Fibroblast of upper back skin (primary cell): ENCODE measurements at places on chromosomes 4 and X.

DNA sequence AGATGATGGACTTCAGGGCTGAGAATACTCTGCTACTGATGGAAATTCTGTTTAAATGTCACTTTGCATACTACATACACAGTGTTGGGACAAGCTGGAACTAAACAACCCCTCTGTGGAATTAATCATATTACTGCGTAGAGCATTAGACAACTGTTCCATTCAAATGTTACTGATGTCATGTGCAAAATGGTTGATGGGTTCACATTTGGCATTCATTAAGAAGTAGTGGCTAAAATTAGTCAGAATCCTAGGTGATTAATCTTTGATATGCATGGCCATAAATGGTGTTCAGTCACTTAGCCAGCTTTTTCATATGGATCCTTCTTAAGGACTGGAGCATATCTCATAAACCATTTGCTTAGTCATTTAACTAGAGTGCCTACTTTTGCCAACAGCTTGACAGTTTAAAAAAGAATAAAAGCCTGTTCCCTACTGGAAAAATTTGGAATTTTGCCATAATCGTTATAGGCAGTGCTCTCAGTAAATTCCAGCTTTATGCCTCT, 105.2 kb downstream of the RNF150 start:
- DNase-seq: peak; percentile 98

DNA sequence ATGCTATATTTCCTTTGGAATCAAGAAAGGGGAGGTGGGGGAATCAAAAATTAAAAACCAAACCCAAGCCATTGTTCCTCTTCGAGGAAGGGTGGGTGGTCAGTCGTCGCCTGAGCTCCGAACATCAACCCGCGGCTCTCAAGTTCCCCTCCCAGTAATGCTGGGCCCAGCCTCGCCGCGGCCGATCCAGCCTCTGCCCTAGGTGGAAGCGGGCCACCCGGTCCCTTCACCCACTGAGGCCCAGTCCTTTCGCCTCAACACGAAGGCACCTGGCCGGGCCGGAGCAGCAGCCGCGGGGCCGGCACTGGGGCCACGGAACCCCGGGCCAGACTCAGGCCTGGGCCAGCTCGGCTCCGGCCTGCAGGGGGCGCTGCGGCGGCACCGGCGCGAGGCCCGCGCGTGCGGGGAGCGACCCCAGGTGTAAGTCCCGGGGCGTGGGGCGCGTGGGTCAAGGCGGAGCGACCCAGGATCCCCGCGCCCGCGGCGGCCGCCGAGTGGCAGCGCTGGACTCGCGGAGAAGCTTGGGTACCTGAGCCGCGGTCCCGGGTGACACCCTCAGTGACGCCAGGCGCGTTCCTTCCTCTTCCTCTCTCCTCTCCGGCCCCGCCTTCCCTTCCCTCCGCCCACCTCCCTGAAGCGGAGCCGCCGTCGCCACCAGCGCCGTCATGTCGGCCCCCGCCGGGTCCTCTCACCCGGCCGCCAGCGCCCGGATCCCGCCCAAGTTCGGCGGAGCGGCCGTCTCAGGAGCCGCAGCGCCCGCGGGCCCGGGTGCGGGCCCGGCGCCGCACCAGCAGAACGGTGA, at the start of gene SEC24B:
TSS of gene SEC24B (plus strand) at position 611 of the 802 bp plus-strand sequence. CDS start at position 666, 55 bp downstream.
- peak; percentile 77 for DNase-seq

DNA sequence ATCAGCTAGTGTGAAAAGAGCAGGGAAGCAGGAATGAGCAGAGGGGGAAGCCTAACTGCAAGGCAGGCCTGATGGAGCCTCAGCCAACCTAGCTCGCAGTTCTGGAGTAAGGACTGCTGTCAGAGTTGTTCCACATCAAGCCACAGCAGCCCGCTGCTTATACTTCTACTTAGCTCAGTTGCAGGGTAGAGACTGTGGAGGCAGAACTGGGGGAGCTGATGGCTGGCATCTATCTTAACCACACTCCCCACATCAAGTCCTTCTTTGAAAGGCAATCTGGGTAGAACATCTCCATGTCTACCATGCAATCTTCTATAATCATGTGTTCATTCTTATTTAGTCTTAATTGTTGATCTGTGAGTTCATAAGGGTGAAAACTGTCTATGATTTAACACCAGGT, 46.1 kb downstream of the DDX60 start:
- no peak for DNase-seq

DNA sequence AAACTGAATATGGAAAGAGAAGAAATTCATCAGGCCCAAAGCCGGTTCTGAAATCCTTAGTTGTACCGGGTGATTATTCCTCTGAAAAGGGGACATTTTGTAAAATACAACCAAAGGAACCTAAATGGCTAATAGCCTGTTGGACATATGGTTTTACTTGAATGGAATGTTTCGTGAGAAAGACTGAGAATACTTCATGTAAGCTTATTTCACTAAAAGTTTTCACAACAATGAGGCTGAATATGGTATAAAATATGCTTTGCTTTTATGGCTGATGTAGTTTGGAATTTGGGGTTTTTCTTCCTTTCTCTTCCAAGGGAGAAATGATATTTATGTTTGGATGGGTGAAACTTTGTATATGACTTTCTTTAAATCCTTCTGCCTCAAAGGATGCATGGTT, 2.7 kb downstream of the GRIA3 start:
- DNase-seq: peak; percentile 49

- no peak for DNase-seq
Observed at GRCh38 chr4:152073351-152074087, 312.7 kb upstream of the GATB start.

DNA sequence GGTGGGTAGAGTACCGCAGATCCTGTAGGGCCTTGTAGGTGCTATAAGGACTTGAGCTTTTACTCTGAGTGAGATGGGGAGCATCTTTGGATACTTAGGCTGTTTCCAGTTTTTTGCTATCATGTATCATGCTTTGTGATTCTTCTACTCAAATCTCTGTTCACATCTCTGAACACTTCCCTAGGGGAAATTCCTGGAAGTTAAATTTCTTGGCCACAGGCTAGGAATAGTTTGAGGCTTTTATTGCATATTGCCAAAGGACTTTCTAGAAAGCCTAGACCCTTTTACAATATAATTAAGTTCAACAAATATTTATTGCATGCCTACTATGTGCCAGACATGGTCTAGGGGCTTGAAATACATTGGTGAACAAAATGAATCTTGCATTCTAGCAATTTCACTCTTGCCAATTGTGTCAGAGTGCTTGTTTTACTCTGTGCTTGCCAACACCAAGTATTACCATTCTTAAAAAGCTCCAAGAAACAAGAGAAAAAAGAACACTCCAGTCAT, 4.1 kb upstream of the PGRMC1 start:
- DNase-seq: no peak

GRCh38 chrX:132710656-132711155, 221.9 kb upstream of the MBNL3 start:
- no peak for DNase-seq

GRCh38 chr4:39852636-39853035, 125.1 kb downstream of the PDS5A start:
- DNase-seq: no peak

DNA sequence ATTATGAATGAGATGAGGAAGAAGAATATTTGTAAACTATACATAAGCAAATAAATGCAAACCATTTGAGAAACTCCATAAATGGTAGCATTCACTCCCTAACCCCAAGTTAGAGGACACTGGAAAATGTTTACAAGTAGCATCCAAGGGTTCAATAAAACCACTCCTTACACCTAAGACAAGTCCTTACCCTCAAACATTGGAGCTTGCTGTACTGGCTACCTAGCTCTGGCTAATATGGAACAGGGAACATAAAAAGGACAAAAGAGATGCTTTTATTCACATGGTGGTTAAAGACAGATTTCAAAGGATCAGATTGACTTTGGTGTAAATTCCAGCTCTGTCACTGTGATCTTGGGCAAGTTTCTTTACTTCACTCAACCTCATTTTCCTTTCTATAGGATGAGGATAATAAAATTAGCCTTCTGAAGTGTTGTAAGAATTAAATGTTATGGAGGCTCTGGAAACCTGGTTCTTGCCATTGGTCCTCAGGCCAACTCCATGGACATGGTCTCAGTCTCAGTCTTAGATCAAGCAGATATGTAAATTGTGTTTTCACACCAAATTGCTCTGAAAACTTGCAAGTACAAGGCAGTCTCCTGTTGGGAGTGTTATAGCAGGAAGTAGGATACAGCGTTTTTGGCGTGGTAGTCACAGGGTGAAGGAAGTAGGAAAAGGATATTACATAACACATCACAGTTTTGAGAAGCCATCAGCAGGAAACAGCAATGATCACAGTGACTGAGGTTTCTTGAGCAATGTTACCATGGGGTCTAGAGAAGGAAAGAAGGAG, 3.3 kb downstream of the CXCL1 start:
- DNase-seq: no peak

DNA sequence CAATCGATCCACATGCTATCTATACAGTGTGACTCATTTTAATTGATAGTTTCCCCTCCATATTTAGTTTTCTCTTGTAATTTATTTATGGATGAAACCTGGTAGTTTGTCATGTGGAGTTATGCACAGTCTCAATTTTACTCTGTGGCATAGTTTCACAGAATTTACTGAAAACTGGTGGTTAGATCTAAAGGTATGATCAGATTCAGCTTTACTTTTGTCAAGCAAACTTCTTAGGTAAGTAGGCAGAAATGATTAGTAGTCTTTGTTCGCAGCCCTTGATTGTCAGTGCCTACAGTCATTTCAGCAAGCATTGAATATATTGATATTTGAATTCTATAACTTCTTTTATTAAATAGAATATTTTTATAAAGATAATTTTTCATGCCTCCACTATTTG, 2.5 kb downstream of the ADD1 start:
- no peak for DNase-seq

DNA sequence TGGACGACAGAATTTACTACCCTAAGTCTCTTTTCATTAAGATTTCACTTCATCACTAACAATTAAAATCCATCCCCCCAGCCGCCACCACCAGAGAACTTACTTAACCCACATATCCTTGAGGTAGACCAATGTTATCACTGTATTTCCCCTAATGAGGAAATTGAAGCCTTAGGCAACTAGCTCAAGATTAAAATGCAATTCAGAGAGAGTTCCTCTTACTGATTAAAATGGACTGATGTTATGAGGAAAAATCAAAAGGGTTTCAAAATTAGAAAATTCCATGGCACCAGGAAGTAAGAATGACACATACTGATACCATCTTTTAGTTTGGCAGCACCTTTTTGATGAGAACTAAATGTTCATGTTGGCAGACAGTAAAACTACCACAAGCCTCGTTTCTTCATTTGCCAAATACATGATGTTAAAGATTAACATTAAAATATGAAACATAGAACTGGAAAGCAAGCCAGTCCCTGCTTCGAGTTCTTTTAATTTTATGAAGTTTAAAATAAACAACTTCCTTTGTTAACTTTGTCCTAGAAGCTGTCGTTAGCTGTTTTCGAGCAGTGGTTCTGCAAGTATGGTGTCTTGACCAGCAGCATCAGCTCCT, 69.3 kb upstream of the CCDC160 start:
- no peak for DNase-seq

- peak; percentile 55 for DNase-seq
Observed at GRCh38 chr4:111323916-111324315, 701.0 kb upstream of the PITX2 start.

- no peak for DNase-seq
Observed at GRCh38 chr4:29079260-29079659, 1640.9 kb upstream of the PCDH7 start.

- no peak for DNase-seq
Observed at GRCh38 chr4:170052919-170053318, 26.7 kb upstream of the MFAP3L start.

DNA sequence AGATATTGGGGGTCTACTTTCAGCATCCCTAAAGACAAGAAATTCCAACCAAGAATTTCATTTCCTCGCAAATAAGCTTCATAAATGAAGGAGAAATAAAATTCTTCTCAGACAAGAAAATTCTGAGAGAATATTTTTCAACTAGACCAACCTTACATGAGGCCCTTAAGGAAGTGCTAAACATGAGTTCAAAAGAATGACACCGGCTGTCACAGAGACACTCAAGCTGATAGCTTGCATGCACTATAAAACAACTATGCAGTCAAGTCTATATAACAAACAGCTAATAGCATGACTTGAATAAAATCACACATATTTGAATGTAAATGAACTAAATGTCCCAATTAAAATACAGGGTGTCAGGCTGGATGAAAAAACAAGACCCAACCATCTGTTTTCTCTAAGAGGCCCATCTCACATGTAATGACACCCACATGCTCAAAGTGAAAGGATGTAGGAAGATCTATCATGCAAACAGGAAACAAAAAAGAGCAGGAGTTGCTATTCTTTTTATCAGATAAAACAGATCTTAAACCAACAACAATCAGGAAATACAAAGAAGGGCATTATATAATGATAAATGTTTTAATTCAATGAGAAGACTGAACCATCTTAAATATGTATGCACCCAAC, 27.2 kb downstream of the FAAH2 start:
- DNase-seq: no peak

DNA sequence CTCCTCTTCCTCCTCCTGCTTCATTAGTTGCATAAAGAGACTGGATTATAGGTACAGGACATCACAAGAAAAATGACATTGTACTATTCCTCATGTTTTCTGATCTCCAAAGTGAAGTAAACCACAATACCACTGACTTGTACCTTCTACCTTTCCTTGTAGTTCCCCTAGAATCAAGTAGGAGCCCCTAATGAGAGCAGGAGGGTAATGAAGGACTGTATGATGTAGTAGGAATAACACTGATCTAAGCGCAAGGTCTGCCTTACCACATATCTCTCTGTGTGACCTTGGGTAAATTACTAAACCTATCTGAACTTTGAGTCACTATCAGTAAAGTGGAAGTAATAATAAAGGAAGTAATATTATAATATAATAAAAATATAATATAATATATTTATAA, 3.6 kb downstream of the VSIG4 start:
- DNase-seq: no peak

GRCh38 chr4:183289688-183290087, 30.4 kb downstream of the CLDN22 start:
- no peak for DNase-seq

DNA sequence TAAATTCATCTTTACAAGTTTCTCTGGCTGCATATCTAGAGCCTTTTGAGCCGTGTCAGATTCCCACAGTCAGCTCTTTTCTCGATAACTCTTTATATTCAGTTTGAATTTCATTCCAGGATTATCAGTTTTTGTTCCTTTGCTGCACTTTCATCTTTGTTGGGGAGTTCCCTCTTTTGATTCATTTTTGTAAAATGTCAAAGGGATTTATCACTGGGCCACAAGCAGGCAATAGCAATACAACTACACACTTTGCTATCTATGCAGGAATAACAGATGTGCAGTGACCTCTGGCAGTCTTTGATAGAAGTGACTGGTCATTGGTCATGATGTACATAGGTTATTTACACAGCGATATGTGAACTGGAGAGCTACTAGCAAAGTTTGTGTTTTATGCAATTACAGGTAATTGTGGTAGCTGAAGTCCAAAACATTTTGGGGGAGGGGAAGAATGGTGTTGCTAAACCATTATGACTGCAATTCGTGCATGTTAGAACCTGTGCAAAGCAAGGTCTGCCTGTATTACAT, 43.8 kb downstream of the HPGDS start:
- no peak for DNase-seq

- DNase-seq: no peak
Observed at GRCh38 chr4:83179205-83179604, 64.7 kb upstream of the PLAC8 start.

GRCh38 chrX:9340598-9341290, 124.1 kb upstream of the TBL1X start:
- peak; percentile 81 for DNase-seq

GRCh38 chr4:100590325-100590724, 72.5 kb upstream of the EMCN start:
- peak; percentile 1 for DNase-seq

GRCh38 chrX:7983581-7983980, 56.4 kb upstream of the PNPLA4 start:
- no peak for DNase-seq

- no peak for DNase-seq
Observed at GRCh38 chr4:147772056-147772455, 40.2 kb downstream of the ARHGAP10 start.

- DNase-seq: no peak
Observed at GRCh38 chr4:74855879-74856278, 61.6 kb upstream of the BTC start.
